Left kidney (tissue), 8 donors: ENCODE measurements at places on chromosomes 1 and 21. TPM values are rescaled to one million over a fixed set of nuclear protein-coding genes. Genes with fewer than 3 reads are reported as not detected.

RSPH1 gene
- polyA plus RNA-seq, result 14.4 TPM

CELA2A gene
- polyA plus RNA-seq, result 0.70 TPM

GRCh38 chr1:20753589-20753988 is 21.1 kb upstream of the SH2D5 start:
- no peak for DNase-seq

GRCh38 chr1:11531314-11531870 is 52.4 kb downstream of the DISP3 start:
- DNase-seq, result no peak

DNA sequence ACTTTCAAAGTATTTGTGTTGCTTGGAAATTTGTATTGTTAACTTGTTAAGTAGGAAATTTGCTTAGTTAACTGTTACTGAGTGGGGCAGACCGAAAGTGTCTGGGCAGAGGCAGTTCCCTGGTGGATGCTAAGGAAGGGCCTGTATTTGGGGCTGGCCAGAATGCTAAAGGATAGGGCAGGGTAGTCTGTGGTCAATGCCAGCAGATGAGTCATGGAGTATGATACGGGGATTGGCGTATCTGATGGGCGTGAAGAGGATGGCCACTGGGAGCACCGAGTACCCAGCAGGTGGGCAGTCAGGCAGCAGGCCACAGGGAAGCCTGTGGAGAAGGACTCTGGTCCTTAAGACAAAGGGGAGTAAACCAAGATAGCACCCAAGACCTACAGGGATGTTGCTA is 46.6 kb upstream of the SCAF4 start:
- DNase-seq, result no peak

- no peak for DNase-seq
Measured at GRCh38 chr1:183230413-183230812, 44.3 kb downstream of the LAMC2 start.

- no peak for DNase-seq
Measured at GRCh38 chr1:172338295-172338735, 82.2 kb upstream of the C1orf105 start.

- no peak for DNase-seq
Measured at GRCh38 chr1:81921851-81922462, 121.2 kb downstream of the ADGRL2 start.

GRCh38 chr21:39593522-39593921 is 19.2 kb upstream of the B3GALT5 start:
- no peak for DNase-seq

GRCh38 chr1:55153031-55153430 is 62.1 kb downstream of the USP24 start:
- no peak for DNase-seq
